ELF-1 (cell line): ENCODE measurements at places on chromosomes 3 and 15.

- no peak for DNase-seq
Measured at GRCh38 chr3:143222981-143223380, 103.4 kb downstream of the CHST2 start.

- DNase-seq, result no peak
Measured at GRCh38 chr3:179247289-179248015, 3.5 kb downstream of the KCNMB3 start.

GRCh38 chr3:10008588-10009344 is 17.5 kb upstream of the FANCD2 start:
- peak; percentile 89 for DNase-seq

DNA sequence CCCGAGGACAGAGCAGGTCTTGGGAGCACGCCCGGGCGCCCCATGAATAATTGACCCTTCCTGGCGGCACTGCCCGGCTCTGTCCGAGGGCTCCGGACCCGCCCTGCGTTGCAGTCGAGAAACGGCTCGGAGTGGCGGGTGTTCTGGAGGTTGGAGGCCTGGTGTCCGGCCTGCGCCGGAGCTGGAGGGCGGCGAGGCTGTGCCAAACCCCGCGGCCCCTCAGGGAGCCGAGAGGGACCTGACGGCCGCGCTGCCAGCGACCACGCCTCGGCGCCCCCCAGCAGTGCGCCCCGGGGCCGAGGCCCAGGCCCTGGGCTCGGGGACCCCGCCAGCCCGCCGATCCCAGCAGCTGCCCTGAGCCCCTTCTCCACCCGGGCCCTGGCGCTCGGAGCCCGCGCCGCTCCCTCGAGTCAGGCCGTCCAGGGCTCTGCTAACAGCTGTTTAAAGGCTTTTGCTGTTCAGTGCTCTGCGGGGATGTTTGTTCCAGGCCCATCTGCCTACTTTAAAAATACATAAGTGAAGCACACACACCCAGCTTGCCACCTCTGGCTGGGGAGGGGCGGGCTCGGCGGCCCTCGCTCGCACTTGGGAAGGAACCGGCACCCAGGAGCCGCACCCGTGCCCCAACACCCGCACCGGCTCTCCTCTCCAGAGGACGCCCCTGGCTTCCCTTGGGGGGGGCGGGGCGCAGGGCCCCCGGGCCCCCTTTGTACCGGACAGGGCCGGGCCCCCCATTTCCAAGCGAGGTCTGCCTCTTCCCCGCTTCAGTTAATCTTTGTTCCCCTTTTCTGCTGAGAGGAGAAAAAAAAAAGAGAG is 730 bp upstream of the ZNF710 start:
- peak; percentile 49 for DNase-seq

DNA sequence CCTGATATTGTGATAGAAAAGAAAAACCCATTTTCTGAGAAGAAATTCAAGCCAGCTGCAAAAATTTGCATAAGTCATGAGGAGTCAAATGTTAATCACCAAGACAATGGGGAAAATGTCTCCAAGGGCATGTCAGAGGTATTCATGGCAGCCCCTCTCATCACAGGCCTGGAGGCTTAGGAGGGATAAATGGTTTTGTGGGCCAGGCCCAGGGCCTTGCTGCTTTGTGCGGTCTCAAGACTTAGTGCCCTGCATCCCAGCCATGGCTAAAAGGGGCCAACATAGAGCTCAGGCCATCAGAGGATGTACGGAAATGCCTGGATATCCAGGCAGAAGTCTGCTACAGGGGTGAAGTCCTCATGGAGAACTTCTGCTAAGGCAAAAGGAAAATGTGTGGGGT is 631.1 kb downstream of the NLGN1 start:
- no peak for DNase-seq

DNA sequence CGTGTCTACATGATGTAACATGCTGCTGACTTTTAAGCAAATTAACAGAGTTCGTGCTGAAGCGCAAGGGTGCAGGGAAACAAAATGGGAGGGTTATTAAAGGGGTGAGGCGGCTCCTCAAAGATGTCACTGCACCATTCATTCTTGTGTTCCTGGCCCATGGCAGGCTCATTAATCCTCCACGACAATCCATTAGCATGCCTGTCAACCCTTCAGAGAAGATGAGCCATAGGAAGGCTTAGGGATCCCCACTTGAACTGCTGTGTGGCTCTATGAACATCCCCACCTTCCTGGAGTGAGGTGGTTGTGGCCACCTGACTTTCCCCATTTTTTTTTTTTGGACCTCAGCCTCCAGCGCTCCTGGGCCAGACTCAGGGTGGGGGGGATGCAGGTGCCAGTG is 45.8 kb downstream of the IGF1R start:
- DNase-seq, result no peak

DNA sequence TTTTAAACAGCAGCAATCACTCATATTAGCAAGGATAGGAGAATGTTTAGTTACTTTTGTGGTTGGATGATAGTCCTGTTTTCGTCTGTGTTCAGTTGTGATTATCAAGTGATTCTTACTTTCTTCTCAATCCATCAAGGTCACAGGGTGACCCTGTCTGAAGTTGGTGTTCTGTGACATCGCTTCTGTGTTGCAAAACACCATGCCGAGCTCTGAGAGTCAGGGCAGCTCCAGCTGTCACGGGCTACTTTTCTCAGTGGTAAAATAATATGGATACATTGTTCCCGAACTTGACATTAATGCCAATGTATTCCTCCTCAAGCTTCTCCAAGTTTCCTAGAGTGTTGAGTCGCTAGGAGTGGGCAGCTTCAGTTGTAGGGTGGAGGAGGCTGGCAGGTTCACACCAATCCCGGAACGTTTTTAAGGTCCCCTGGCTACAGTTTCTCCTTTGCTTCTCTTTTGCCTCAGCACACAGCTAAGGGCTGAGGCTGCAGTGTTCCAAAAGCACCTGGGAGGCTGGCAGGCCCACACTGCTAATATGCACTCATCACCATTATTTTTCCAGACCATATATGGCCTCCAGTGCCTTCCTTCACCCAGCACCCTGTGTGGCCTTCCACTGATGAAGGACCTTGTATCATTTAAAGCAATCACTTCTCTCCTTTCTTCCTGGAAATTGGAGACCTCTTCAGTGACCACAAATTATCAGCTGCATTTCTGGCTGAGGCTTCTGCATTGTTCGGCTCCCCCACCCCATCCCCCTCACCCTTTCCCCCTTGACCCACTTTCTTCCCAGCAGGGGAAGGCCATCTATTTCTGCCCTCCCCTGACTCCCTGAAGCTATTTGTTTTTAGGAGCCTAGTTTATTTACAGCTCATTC is 25.8 kb downstream of the COLQ start:
- no peak for DNase-seq

DNA sequence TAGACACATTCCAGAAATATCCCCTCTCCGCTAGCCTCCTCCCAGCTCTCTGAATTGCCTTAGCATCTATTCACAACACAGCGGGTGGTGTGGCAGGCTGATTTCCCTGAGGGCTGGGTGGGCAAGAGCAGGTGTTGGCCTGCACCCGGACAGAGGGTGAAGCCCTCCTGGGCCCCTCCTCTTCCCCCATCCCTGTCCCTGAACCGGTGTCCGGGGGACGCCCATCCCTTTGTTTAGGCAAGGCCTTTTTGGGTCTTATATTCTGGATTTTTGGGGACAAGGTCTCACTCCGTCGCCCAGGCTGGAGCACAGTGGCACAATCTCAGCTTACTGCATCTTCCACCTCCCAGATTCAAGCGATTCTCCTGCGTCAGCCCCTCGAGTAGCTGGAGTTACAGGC is 55.2 kb upstream of the KLHL25 start:
- DNase-seq, result peak; percentile 26

DNA sequence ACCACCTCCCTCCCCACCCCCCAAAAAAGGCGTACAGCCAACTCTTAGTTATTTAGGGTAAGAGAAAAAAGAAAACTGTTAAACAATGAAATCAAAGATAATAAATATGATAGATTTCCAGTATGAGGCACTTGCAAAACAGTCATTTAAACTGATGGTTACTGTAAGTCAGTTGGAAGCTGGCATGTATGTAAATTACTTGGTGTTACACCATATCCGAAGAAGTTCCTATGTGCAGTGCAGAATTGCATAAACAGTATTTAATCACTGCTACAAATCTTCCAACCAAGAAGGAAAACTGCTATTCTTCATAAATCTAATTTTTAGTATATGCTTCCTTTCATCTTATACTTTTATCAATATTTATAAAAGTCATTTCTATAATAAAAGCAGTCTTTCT is 62.0 kb downstream of the LEO1 start:
- no peak for DNase-seq

DNA sequence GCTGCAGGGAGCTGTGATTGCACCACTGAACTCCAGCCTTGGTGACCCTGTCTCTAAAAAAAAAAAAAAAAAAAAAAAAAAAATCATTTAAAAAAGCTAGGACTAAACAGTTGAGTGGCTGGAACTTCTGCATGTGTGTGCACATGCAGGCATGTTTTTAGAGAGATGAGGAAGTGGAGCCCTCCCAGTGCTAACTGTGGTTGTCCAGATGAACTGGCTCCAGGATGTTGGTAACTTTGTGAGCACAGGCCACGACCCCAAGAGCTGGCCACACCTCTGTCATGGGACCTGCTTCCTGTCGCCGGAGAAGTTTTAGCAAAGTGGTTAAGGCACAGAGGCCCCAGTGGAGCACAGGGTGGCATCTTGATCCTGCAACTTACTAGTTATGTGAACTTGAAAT is 27.0 kb downstream of the CHCHD6 start:
- DNase-seq, result no peak
